Retina (tissue), 1 donor: ENCODE measurements at places on chromosomes 2 and 18.
A peak's percentile ranks its signal among the peaks of the same experiment; 100 is the strongest.

GRCh38 chr18:79620576-79621165 lies 58.9 kb upstream of the CTDP1 start:
- no peak for DNase-seq

- no peak for DNase-seq
Observed at GRCh38 chr2:68157002-68157401, 686 bp upstream of the PNO1 start.

GRCh38 chr2:128199141-128199540 lies 108.1 kb downstream of the UGGT1 start:
- no peak for DNase-seq

- no peak for DNase-seq
Observed at GRCh38 chr2:240780023-240780700, 39.9 kb downstream of the KIF1A start.

- DNase-seq, result no peak
Observed at GRCh38 chr18:58721566-58722239, 50.4 kb downstream of the MALT1 start.

- no peak for DNase-seq
Observed at GRCh38 chr2:190891372-190891771, 10.8 kb downstream of the GLS start.

- no peak for DNase-seq
Observed at GRCh38 chr2:206832873-206833272, 67.5 kb downstream of the FASTKD2 start.

- DNase-seq, result no peak
Observed at GRCh38 chr2:224086226-224086914, 47.3 kb upstream of the SERPINE2 start.

- no peak for DNase-seq
Observed at GRCh38 chr2:196403471-196403870, 232.1 kb upstream of the STK17B start.

DNA sequence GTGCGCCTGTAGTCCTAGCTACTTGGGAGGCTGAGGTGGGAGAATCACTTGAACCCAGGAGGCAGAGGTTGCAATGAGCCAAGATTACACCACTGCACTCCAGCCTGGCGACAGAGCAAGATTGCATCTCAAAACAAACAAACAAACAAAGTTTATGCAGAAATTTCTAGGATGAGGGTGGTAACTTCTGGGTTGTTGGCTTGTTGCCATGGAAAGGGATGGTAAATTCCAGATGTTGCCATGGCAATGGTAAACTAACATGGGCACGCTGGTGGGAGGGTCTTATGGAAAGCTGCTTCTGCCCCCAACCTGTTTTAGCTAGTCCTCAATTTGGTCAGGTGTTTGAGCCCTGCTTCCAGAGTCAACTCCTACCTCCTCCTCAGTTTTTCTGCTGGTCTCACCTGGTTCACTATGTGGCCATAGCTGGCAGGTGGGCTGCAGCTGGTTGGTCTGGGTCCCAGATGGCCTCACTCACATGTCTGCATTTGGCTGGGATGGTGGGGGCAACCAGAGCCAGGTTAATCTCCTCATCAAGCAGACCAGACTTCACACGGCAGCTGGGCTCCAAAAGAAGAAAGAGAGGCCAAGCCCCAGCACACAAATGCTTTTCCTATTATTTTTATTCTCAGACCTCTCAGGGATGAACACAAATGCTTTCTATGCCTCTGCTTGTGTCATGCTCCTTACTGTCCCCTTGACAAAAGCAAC lies 26.6 kb upstream of the TEX44 start:
- DNase-seq, result no peak

- DNase-seq, result no peak
Observed at GRCh38 chr18:74370115-74370514, 54.5 kb downstream of the C18orf63 start.

GRCh38 chr2:163753726-163754125 lies 17.9 kb upstream of the FIGN start:
- no peak for DNase-seq

GRCh38 chr2:45923701-45924100 lies 272.2 kb downstream of the PRKCE start:
- DNase-seq, result no peak

GRCh38 chr2:34997779-34998178 lies 1357.8 kb upstream of the CRIM1 start:
- no peak for DNase-seq

- DNase-seq, result no peak
Observed at GRCh38 chr18:2641638-2642037, 13.9 kb upstream of the SMCHD1 start.

DNA sequence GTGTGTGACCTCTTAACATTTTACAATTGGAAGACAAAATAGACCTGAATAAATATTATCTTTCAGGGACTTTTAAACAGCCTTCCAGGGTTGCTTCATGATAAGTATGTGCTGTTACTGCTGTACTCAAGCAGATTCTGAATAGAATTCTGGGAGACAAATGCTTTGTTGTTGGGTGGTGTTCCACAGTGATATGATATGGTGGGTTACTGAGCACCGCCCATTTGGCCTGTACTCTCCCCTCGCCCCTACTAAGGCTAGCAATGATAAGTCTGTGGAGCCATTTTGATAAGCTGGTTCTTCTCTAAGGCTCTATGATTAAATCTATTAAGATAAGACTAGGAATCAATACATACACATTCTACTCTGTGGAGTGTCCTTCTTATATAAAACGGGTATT lies 89.8 kb upstream of the ITGA4 start:
- no peak for DNase-seq

GRCh38 chr2:104668631-104669030 lies 185.3 kb upstream of the POU3F3 start:
- DNase-seq, result no peak

DNA sequence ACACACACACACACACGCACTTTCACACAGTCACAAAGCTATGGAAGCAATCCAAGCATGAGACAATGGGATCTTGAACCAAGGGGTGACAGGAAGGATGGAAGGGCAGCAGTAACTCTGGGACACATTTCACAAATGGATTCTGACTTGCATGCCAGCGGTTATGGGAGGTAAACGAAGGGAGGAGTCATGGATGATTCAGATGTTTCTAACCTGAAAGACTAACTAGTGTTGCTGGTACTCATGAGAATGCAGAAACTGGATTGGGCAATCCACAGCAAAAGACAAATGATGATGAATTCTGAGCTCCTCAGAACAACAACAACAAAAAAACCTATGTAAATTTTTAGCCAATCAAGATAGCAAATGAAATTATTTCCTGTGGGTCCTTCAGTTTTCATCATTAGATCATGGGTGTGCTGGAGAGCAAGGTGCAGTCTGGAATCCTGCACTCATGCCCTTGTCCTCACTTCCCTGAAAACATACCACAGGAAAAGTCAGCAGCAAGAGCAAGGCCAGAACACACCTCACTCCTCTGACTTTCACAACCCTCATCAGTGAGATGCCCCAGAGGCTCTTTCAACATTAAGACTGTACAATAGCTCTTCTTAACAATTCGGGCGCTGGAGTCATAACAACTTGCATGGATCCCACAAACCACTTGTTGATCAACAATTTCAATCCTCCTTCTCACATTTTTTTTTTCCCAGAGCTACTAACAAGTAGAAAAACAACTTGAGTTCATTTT lies 32.6 kb downstream of the ABCA12 start:
- DNase-seq, result no peak

DNA sequence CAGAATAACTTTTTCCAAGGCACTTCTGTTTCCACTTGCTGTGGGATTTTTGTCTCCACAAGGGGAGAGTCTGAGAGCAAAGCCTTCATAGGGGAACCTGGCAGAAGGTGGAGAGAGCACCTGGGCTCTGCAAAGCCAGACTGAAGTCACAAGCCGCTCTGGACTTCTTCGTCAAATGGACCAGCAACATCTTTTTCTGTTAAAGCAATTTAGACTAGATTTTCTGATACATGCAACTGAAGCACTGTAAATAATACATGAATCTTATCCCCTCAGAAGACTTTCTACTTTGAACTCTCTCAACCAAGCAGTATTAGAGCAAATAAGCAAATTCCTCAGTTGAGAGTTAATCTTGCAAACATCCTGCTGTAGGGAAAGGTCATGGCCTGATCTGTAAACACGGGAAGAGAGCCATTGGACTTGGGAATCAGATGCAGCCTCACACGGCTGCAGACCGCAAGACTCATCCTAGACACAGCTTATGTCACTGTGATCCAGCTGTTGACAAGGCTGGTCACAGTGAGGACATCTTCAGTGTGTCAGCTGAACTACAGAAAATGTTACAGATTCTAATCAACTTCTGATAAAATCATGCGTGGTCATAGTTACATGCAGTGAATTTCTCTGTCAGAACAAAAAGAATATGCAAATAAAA lies 3.2 kb downstream of the SH3YL1 start:
- no peak for DNase-seq

GRCh38 chr2:169968743-169969142 lies 141.5 kb downstream of the UBR3 start:
- no peak for DNase-seq

- no peak for DNase-seq
Observed at GRCh38 chr2:143725400-143725799, 596.2 kb downstream of the ARHGAP15 start.

GRCh38 chr18:27213123-27213717 lies 28.1 kb upstream of the CHST9 start:
- DNase-seq, result no peak

GRCh38 chr18:9117980-9118841 lies 15.7 kb downstream of the NDUFV2 start:
- no peak for DNase-seq

- DNase-seq, result no peak
Observed at GRCh38 chr18:2002151-2002550, 569.2 kb downstream of the METTL4 start.

GRCh38 chr2:60556576-60557485 lies 3.4 kb upstream of the BCL11A start:
- DNase-seq, result peak; percentile 47

DNA sequence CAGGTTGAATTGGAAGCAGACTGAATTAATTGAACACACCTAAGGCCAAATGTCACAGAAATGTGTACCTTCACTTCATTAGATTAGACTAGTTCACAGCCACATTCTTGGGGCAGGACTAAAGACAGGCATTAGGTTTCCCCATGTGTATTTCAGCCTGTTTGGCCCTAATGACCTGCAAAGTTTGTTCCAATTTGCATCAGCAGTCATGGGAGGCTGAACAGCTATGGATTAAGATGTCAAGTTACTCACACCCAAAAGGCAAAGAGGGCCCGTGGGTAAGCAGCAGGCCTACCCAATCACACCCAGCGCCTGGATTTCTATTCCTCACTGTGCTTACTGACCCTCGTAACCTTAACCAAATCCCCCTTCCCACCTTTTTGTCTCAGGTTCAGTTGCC lies 99.6 kb upstream of the RIOK3 start:
- no peak for DNase-seq

- peak; percentile 67 for DNase-seq
Observed at GRCh38 chr2:10721396-10722251, at the start of gene ATP6V1C2. Gene ATP6V1C2, plus strand, starts transcription at chr2:10721630. Its CDS starts 1,220 bp downstream, at chr2:10722850.

GRCh38 chr18:6778459-6779247 lies 49.1 kb downstream of the ARHGAP28 start:
- DNase-seq, result no peak

- DNase-seq, result no peak
Observed at GRCh38 chr2:136362676-136363390, 244.9 kb upstream of the CXCR4 start.

GRCh38 chr2:109351164-109351756 lies 222.3 kb downstream of the SH3RF3 start:
- no peak for DNase-seq

- DNase-seq, result no peak
Observed at GRCh38 chr2:230018153-230018552, 50.6 kb downstream of the SLC16A14 start.

DNA sequence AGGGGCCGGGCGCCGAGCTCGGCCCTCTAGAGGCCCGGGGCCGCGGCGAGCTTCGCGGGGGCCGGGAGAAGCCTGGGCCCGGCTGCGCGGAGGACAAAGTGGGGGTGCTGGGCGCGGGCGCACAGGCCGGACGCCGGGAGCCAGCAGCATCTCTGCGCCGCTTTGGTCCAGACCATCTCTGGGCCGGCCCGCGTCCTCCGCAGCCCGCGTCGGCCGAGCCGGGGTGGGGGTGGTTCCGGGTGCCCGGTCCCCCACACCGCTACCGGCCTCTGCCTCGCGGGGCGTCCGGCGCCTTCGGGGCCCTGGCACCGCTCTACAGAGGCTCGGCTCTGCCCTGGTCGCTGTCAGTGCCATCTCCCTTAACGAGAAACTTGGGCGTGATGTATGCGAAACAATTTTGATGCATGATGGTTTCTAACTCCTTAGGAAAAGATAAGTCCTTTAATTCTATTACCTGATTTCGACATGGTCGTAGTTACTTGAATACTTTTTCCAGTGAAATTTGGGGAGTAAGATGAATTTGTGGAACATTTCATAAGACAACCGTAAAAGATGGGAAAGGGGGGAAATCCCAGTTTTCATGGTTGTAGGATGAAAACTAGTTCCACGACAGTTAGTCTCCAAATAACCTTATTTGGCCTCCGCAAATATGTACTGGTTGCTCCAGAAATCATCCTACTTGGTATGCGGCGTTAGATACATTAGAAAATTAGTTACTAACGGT lies 562 bp downstream of the TWSG1 start:
- no peak for DNase-seq

GRCh38 chr18:3402982-3403451 lies 47.0 kb upstream of the TGIF1 start:
- no peak for DNase-seq

DNA sequence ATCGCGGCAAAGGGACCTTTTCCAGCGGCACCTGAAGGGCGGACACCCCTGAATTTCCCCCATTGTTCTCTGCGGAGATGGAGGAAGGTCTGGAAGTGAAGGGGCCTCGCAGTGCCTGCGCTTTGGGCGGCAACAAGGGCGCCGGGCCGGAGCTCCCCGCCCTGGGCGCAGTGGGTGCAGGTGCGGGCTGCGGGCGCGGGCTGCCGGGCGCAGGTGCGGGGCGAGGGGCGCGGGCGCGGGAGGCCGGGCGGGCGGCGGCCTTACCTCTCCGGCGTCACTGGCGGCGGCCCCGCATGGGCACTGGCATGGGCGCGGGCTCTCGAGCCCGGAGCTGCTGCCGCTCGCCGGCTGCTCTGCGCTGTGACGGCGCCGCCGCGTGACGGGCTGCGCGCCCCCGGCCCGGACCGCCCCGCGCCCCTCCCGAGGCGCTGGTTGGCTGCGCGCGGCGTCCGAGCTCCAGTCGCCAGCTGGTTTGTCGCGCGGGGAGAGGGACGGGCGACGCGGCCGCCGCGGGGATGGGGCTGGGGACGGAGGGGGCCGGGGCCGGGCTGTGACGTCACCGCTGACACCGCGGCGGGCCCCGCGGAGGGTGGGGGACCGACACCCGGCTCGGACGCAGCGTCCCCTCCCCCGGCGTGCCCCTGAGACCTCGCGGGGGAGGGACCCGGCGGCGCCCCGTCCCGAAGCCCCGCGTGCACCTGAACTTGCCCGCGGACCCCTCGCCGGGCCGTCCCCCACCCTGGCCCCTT lies at the start of gene KIF1A:
Gene KIF1A, minus strand, starts transcription at position 362 of the 749 bp plus-strand sequence. CDS start 22,467 bp downstream, outside the sequence.
- peak; percentile 72 for DNase-seq

GRCh38 chr18:65938592-65939372 lies 188.0 kb downstream of the CDH7 start:
- no peak for DNase-seq

DNA sequence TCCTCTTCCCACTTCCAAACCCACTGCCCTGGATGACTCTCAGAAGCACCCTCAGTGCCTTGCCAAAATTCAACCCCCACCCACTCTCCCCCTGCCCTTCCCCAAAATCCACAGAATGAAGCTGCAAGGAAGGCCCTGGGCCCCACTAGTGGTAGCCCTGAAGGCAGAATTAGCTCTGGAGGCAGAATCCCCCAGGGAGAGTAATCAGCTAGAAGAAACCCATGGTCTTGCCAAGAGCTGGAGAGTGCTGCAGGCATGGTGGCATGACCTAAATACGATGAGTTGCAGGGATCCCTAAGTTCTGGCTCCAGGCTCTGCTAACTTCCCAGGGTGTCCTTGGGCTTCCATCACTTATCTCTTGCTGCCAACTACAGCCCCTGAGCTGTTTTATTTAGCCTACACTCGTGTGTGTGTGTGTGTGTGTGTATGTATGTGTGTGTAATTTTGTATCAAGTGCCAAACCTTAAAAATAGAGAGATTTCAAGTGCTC lies 7.9 kb downstream of the GAD1 start:
- no peak for DNase-seq
